WERI-Rb-1 (cell line): ENCODE measurements at places on chromosomes 3 and 15.

DNA sequence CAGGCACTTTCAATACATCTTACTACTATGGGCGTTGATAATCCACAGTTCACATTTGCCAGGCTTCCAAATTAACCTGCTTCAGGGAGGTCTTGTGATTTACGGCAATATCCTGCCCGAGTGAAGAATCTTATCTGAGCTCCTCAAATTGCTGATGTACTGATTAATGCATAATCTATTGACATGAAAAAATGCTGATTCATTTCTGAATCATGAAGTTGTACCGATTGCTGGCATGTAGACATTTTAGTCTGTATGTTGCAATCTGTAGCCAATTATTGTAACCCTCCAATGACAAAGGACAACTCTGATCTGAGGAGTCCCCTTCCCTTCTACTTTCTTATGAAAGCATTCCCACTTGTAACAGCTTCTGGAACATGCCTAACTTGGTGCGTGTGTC is 97.2 kb downstream of the SEC22A start:
- no peak for DNase-seq

DNA sequence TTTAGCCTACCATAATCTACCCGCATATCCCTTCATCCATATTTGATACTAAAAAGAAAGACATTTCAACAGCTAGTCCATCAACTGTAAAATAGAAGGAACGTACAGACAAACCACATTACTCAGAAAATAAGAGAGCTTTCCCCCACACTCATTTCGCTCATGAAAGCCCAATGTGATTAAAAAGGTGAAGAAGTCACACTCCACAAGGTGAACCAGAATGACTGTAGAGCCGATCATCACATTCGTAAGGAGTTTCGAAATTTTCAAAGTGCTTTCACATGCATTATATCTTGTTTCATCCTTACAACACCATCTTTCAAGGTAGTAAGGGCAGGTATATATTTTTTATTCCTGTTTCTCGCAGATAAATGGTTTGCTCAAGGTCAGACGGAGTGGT is 225.3 kb downstream of the FOXP1 start:
- DNase-seq: no peak

DNA sequence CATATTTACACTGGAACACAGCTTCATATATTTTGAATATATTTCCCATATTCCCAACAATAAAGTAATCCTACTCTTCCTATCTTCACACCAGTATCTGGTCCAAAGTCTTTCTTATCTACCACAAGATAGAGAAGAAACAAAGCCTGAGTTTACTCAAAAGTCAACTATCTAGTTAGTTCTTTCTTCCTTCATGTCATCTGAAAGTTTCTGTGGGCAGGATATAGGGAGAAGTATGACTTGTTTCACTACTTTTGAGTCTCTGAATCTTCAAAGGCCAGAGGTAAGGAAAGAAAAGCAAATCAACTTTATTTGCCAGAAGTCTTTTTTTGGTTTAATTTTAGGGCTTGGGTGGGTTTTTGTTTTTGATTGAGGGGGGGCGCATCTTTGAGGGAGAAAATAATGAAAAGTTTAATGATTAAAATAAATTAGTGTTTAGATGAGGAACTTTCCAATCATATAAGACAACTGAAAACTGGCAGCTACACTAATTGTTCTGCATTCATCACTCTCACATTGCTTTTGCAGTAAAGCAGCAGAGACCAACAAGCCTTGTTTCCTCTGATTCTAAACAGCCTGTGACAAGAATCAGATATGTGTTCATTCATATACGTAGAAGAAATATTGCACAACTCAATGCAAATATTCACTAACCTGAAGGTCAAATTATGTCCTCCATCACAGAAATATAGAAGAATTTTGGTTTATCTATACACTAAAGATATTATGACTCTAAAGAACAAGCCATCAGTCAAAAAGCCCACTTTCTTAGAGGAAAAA is 421.4 kb downstream of the SHQ1 start:
- no peak for DNase-seq

DNA sequence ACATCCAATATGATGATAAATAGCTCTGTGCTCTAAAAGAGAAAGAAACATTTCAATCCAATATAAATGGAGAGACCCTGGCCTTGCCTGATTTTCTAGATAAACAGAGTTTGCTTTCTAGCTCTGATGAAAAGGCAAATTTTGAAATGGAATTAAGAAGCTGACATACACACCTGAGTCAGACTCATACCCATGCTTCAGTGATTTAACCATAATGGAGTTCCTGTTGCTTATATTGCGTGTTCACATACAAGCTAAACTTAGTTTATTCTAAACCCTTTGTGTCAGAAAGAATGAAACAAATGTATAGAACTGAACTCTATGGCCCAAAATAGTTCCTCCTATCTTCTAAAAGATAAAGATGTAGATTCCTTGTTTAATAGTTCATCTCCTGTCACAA is 760.8 kb upstream of the ARPP21 start:
- DNase-seq: no peak

GRCh38 chr3:111923095-111923771 is 55.6 kb upstream of the ABHD10 start:
- DNase-seq: no peak

GRCh38 chr15:67808821-67809220 is 16.5 kb upstream of the SKOR1 start:
- no peak for DNase-seq

GRCh38 chr15:54456413-54456812 is 478.2 kb downstream of the UNC13C start:
- DNase-seq: no peak
